ENCODE measurements at places on chromosomes 1 and 21.

DNA sequence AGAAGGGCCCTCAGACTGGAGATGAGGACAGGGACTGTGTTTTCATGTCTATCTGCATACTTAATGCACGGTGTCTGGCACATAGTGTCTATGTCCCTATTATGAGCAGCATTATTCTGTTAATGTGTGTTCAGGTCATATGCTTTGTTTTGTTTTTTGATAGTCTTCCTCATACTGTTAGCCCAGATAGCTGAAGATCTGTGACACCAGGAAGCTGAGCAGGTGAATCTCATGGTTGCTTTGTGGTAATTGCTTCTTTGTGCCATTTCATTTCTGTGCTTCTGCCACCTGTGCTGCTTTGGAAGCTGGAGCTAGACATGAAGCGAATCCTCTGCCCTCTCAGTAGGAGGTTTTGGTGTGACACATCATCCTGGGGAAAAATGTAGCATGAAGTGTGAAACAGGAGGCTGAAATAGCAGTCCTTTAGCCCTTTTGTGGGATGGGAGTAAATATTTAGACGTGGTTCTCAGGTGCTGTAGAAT lies 15.8 kb downstream of the SMAP2 start:
- DNase-seq, result no peak

- no peak for DNase-seq
Observed at GRCh38 chr1:62362926-62363325, 43.7 kb upstream of the KANK4 start.

DNA sequence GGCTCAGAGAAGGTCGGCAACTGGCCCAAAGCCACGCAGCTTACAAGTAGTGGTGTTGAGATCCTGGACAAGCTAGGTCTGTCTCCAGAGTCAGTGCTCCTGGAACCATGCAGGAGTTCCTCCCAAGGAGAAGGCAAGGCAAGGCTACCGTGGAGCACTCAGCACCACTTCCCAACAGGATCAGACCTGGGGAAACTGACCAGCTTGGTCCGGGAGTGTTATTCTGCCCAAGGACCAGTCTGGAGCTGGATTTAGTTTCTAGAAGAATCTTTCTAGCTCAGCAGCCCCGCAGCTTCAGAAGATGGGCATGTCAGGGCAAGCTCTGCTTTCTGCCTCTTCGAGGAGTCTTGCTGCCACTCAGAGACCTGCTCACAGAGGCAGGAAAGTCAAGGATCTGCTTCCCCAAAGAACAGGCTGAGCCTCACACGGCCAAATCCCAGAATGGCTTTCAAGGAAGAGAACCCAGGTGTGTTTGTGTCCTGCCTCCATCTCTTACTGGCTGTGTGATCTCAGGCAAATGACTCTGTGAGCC lies 302.8 kb downstream of the MATN1 start:
- no peak for DNase-seq

GRCh38 chr1:212225416-212225815 lies 59.8 kb upstream of the PPP2R5A start:
- no peak for DNase-seq

DNA sequence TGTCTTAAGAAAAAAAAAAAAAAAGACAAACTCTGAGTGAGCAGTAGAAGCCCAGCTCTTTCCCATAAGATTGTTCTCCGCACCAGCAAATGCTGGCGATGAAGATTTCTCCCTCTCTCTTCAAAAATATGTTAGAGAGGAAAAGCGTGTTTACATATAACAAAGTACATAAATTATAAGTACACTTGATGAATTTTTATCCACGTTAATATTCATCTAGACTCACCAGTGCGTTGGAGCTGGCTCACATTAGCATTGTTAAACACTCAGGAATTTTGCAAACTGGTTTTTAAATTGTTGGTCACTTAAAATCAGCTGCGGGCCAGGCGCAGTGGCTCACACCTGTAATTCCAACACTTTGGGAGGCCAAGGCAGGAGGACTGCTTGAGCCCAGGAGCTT lies 56.0 kb downstream of the RUNX3 start:
- no peak for DNase-seq

GRCh38 chr1:30173560-30173959 lies 549.8 kb downstream of the MATN1 start:
- no peak for DNase-seq

GRCh38 chr1:63984257-63984929 lies 210.6 kb downstream of the ROR1 start:
- no peak for DNase-seq

GRCh38 chr1:196450143-196451095 lies 157.8 kb downstream of the KCNT2 start:
- no peak for DNase-seq

- no peak for DNase-seq
Observed at GRCh38 chr1:101154547-101154946, 82.3 kb upstream of the S1PR1 start.

DNA sequence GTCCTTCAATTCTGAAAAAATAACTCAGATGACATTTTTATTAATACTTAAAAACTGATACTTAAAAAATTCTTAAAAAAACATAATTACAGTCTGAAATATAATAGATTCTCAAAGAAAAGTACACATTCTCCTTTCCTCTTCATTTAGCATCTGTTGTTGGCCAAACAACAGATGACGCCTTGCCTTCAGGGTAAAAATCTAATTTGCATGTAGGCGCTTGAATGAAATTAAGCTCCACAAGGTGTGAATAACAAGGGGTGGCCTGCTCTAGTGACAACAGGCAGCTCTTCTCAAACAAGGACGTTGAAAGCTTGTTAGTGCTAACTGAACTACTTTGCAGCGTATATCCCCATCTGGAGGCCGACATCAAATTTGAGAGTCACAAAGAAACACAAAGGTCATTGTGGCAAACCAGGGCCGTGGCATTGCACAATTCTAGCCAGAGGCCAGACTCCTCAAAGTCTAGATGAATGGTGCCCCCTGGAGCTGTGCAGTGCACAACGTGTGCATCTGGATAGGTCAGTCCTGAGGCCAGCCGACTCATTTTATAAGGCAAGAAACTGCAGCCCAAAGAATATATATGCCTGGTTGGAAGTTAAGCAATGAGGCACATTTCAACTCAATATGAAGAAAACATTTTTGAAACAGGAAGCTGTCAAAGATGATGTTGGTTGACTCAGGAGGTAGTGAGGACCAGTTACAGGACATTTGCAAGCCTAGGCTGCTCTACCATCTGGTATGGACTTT lies 459.2 kb upstream of the RUNX1 start:
- DNase-seq, result no peak

Data from AG04449 (cell line).